Activated CD8-positive, alpha-beta memory T cell treated with anti-CD3 and anti-CD28 coated beads for 1 hour (primary cell): ENCODE measurements at places on chromosomes 7 and 10.

DNA sequence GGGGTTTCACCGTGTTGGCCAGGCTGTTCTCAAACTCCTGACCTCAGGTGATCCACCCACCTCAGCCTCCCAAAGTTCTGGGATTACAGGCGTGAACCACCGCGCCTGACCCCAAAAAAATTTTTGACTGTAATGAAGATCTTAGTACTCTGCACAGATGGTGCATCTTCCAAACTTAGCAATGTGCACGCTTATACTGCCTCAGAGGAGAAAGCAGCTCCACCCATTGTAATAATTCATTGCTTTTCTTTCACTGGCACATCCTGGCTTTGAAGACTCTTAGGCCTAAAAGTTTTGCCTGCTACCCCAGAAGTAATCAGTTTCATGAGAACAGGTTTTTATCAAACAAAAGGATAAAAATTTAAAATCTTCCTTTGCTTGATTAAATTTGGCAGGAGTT, 52.1 kb upstream of the OIT3 start:
- DNase-seq = no peak

DNA sequence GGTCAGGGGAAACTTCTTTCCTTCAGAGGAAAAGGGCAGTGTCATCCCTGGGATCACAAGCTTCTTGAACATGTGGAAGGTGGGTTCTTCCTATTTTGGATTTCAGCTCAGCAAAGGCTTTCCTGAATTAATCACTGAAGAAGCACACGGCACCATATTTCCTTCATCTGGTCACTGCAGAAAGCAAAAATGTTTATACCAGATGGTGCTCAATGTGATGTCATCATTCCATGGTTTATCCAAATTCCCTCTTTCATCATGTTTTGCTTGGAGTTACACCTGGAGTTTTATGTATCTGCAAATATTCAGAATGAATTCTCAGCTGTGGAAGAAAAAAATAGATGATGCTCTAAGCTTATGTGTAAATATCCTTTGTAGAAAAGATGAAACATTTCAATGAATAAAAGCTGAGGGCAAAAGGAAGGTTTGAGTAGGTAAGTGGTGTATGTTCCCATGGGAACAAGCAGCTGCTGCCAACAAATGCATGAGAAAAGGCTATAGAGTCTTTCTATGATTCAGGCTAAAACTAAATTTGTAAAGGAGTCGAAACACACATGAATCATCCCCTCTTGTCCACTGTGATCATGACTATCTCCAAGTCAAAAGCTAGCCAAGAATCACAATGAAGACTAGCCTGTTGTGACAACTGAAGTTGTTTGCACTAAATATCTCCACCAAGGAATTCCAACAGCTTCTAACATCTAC, 26.9 kb upstream of the BPGM start:
- no peak for DNase-seq

- peak; percentile 13 for DNase-seq
These were observed 51.6 kb downstream of the SMKR1 start for GRCh38 chr7:129553899-129554461.

DNA sequence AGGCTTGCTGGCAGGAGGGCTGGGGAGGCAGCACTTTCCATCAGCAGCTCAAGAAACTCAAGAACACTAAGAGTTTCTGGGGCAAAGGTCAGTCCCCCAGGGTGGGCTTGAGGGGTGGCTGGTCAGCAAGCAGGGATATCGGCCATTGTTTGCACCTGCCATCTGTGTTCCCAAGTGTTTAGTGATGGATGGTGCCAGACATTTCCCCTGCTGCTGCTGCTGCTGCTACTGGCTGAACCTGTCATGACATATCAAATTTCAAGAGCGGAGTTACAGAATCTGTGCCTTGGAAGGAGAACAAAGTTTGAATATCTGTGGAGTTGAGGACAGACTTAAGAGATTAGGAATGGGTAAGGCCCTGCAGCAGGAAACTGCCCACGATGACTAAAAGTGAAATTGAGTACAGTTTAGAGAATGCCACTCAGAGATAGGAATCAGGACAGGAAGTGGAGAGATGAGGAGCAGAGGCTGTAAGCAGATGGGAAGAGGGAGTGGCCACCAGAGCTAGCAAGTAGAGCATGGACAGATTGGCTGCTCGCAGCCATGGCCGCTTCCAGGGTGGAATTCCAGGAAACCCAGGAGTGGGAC, 39.2 kb upstream of the PPP1R3C start:
- no peak for DNase-seq

- DNase-seq = no peak
These were observed 5.9 kb upstream of the LGI1 start for GRCh38 chr10:93751832-93752231.

- no peak for DNase-seq
These were observed 165.5 kb downstream of the PRKAG2 start for GRCh38 chr7:151711435-151711872.
